ENCODE measurements at places on chromosomes 13 and 19.

GRCh38 chr19:53977991-53978731 lies 13.3 kb upstream of the CACNG6 start:
- peak; percentile 42 for DNase-seq

GRCh38 chr19:22735911-22736645 lies 47.9 kb downstream of the ZNF99 start:
- no peak for DNase-seq

DNA sequence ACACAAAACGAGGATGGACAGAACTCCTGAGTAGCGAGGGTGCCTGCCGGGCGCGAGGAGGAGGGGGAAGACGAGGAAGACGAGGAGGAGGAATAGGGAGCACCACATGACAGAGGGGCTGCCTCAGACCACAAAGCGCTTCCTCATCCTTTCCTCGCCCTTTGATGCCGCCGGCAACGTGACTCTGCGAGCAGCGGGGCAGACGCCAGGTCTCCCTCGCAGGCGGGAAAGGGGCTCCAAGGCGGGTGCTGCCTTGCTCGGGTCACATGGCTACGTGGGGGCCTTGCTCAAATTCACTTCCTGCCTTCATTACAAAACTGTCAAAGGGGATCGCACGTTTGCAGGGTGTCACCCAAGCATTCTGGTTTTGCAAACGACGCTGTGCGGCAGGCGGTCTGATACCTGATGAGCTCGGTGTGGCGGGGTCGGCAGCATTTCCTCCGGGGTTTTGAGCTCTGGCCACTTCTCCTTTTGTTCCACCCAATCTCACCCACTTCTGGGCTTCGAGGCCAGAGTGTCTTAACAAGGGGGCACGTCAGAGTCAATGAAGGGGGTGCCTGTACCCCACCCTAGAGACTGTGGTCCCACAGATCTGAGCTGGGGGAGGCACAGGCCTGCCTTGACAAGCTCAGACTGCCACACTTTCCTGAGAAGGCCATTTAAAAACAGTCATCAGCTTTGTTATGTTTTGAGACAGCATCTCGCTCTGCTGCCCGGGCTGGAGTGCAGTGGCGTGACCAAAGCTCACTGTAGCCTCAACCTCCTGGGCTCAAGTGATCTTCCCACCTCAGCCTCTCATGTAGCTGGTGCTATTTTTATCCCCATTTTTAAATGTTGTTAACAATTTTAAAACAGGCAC lies 14.9 kb downstream of the MAP2K2 start:
- no peak for DNase-seq

DNA sequence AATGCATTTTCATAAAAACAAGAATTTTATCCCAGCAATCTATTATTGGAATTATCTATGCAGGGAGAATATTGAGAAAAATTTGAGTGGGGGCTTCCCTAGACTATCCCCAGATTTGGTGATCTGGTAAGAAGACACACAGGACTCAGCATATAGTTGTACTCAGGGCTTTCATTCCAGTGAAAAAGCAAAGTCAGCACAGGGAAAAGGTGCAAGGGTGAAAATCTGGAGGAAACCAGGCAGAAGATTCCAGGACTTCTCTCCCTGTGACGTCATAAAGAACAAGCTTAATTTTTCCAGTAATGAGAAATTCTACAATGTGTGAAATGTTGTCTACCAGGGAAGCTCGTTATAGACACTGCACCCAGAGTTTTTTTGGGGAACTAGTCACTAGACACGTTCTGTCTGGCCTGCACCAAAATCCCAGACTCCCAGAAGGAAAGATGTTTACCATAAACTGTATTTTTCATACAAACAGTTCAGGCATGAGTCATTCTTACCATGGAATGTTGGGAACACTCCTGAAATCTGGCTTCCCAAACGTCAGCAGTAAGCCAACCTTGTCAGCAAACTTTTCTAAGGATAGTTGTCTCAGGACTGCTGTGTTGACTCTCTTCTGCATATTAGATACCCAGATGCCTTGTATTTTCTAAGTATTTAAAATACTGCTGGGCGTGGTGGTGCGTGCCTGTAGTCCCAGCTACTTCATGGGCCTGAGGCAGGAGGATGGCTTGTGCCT lies 107.4 kb downstream of the DNAJC3 start:
- DNase-seq: peak; percentile 68

DNA sequence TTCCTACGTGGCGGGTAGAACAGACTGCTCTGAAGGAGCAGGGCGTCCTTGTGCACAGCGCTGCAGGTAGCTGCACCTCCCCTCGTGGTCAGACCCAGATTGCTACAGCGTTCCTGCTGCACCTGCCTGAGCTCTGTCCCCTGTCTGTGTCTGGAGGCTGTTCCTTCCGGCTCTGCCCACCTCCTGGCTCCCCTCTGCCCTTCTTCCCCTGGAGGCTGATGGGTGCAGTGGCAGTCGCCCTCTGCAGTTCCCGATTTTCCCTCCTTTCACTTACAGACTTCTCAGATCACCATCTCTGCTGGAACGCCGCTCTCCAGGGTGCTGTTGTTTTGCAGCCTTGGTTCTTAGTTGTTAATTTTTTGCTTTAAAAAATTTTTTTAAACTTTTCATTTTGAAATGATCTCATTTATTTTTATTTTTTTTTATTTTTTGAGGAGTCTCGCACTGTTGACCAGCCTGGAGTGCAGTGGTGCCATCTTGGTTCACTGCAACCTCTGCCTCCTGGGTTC lies 53.6 kb downstream of the SMARCA4 start:
- no peak for DNase-seq

DNA sequence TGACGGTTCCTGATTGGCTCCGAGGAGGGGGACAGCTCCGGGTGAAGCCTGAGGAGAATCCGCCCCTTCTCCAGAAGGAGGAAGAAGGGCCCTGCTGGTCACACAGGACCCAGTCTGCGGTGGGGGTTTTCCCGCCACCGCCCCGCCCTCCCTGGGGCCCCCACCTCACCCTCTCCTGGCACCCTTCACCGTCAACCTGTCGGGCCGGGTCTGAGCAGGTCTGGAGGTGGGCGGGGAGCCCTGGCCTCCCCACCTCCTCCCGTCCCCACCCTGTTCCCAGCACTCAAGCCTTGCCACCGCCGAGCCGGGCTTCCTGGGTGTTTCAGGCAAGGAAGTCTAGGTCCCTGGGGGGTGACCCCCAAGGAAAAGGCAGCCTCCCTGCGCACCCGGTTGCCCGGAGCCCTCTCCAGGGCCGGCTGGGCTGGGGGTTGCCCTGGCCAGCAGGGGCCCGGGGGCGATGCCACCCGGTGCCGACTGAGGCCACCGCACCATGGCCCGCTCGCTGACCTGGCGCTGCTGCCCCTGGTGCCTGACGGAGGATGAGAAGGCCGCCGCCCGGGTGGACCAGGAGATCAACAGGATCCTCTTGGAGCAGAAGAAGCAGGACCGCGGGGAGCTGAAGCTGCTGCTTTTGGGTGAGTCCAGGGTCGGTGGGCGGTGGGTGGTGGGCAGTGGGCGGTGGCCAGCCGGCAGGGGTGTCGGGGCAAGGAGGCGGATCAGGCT lies at the start of gene GNA15:
Gene GNA15 (plus strand): TSS at position 73 of the 723 bp plus-strand sequence. CDS start 418 bp downstream, at position 491.
- no peak for DNase-seq

DNA sequence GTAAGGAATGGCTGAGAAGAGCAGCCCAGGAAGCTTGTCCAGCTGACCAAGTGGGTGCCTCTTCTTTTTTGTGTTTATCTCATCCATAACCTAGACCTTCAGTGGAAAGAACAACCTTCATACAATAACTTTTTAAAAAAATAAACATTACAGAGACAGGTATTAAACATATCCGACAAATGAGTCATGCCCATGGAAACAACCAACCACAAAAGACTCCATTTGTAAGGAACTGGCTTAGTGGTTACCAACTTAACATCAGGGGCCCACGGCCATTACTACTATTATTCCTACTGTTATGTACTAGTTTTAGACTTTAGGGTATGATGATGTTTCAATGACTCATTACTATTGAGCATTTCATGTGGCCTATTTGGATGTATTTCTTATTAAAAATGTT lies 191.7 kb upstream of the SERP2 start:
- DNase-seq: peak; percentile 36

GRCh38 chr13:94192431-94192975 lies 287.0 kb downstream of the DCT start:
- peak; percentile 29 for DNase-seq

DNA sequence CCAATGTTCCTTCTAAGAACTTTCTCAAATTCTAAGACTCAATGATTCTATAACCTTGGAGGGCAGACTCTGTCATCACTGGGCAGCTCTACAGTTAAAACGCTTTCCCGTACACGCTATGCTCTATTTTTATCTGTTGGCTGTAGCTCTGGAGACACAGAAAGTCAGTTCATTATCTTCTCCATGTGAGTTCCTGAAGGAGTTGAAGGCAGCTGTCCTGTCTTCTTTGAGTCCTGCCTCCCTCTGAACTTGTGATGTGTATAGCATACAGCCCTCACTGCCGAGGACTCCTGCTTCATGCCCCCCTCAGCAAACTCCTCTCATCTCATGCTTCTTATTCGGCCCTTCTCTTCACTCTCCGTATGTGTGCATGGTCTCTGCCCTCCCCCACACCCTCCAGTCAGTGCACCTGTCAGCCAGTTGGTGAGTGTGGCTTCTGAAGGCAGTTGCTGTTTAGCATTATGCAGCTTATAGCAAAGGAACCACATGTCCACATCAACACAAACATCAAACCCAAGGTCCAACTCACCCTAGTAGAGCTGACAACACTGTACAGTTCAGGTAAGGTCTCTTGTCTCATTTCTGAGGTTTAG lies 504.9 kb downstream of the DIAPH3 start:
- DNase-seq: no peak

- DNase-seq: no peak
Observed at GRCh38 chr13:31588893-31589292, 150.4 kb upstream of the RXFP2 start.

DNA sequence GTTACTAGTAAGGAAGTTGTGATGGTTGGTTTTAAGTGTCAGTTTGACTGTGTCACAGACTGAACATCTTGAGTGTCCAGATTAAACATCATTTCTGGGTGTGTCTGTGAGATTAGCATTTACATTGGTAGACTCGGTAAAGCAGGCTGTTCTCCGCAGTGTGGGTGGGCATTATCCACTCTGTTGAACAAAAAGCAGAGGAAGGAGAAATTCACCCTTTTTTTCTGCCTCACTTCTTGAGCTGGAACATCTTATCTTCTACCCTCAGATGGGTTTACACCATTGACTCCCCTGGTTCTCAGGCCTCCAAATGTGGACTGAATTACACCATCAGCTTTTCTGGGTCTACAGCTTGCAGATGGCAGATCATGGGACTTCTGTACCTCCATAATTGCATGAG lies 63.7 kb upstream of the ZDHHC20 start:
- DNase-seq: no peak

- no peak for DNase-seq
Observed at GRCh38 chr13:36880961-36881360, 39.1 kb downstream of the SMAD9 start.

DNA sequence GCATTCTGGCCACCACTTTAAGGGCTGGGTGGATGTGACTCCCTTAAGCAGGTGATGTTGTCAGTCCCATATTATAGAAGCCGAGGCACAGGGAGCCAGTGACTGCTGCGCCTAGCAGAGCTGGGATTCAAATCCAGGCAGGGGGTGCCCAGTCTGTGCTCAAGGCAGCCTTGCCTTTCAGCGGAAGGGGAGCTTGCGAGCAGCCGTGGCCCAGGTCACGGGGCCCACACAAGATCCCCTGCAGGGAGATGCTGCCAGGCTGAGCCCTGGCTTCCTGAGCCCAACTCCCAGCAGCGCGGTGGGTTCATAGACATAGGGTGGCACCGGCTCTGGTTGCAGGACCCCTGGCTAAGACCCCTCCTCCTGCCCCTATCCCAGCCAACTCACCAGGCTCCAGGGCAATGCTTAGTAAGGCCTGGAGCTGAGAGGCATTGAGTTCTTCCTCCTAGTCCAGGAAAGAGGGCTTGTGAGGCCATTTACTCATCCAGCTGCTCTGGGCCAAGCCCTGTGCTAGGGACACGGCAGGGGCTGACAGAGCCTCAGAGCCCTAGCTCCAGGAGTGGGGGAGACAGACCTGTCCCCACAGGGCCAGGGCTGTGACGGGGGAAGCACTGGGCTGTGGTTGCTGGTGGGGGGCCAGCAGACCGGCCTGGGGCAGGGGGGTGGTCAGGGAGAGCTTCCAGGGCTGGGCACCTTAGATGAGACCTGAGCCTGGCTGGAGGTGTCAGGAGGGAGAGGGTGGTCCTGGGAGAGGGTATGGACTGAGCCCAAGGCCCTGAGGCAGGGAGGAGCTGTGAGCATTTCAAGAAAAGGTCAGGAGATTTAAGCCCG lies 9.6 kb downstream of the CAPN12 start:
- peak; percentile 64 for DNase-seq

DNA sequence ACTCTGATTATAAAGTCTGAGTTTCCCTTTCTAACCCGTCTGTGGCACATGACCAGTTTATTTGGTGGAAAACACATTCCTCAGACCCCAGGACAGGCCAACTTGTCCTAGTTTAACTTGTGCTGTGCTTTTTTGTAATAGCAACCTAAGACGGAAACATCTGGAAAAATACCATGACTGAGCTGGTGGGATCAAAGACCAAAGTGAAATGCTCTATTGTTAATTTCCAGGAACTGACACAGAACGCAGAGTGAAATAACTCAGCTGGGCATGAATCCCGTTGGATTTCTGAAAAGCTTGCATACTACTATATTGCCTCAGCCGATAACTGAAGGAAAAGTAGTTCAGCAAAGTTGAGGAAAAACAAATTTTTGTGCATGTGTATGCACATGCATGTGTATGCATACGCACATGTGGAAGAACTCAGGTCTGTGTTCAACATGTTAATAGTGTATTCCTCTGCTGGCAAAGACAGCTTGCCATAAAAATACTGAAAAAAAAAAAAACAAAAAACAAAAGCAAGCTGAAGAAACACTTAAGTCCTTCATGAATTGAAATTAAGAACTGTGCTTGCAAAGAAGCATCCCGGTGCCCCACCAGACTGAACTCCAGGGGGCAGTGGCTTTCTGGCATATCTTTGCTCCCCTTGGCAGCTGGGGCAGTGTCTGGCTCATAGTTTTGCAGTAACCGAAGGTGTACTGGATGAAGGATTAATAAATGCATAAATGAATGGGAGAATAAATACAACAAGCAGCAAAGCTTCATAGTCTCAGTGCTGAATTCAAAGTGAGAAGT lies 187.8 kb downstream of the LHFPL6 start:
- DNase-seq: peak; percentile 47

- peak; percentile 83 for DNase-seq
Observed at GRCh38 chr19:29006057-29006735, 206.8 kb downstream of the UQCRFS1 start.

GRCh38 chr13:50846861-50847475 lies 3.5 kb upstream of the DLEU7 start:
- DNase-seq: no peak

DNA sequence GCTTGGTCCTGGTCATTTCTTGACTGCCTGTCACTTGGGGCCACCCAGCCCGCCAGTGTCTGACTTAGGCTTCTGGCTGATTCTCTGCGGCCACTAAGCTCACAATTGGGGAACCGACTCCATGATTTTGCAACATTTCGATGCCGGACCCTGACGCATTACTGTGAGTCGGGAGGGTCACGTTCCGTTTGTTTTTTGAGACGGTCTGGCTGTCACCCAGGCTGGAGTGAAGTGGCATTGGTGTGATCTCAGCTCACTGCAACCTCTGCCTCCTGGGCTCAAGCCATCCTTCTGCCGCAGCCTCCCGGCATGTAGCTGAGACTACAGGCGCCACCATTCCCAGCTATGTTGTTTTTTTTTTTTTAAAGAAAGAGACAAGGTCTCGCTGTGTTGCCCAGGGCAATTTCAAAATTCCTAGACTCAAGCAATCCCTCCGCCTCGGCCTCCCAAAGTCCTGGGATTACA lies 3.2 kb upstream of the ADAT3 start:
- no peak for DNase-seq

All from kidney tubule cell (primary cell).